ENCODE measurements at places on chromosomes 3 and 15. TPM values are rescaled to one million over a fixed set of nuclear protein-coding genes. Genes with fewer than 3 reads are reported as not detected.

FETUB gene
- not detected for total RNA-seq

DNA sequence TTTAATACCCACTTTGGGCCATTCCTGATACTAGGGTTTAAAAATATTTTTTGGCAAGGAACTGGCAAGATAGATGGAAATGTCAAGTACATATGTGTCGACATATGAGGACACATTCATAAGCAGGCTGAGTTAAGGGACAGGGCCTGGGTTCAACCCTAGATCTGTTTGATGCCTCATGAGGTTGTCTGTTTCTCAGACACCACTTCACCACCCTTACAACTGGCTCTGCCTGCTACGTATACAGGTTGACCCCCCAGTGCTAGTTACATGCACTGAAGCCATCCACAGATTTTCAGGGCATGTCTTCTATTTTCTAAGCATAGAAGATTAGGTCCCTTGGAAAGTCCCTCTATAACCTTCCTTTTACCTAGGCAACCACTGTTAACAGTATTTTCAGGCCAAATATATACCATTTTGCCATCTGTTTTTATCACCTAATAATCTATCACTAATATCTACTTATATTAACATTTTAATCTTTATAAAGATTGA is 296.7 kb downstream of the PLCL2 start:
- no peaks in the 10 kb centered on the region for H3K4me1 ChIP-seq
- H3K4me3 ChIP-seq: no peak overlapping the region
- peaks cover 6% of the 10 kb centered on the region for H3K36me3 ChIP-seq
- no peak overlapping the region for H3K27ac ChIP-seq
- H3K27me3 ChIP-seq: no peaks in the 10 kb centered on the region

GRCh38 chr15:42402455-42403205 is 43.3 kb downstream of the CAPN3 start:
- DNase-seq: no peak
- H3K27me3 ChIP-seq: no peaks in the 10 kb centered on the region
- H3K4me3 ChIP-seq: no peak overlapping the region
- H3K27ac ChIP-seq: no peak overlapping the region
- H3K36me3 ChIP-seq: no peaks in the 10 kb centered on the region

DNA sequence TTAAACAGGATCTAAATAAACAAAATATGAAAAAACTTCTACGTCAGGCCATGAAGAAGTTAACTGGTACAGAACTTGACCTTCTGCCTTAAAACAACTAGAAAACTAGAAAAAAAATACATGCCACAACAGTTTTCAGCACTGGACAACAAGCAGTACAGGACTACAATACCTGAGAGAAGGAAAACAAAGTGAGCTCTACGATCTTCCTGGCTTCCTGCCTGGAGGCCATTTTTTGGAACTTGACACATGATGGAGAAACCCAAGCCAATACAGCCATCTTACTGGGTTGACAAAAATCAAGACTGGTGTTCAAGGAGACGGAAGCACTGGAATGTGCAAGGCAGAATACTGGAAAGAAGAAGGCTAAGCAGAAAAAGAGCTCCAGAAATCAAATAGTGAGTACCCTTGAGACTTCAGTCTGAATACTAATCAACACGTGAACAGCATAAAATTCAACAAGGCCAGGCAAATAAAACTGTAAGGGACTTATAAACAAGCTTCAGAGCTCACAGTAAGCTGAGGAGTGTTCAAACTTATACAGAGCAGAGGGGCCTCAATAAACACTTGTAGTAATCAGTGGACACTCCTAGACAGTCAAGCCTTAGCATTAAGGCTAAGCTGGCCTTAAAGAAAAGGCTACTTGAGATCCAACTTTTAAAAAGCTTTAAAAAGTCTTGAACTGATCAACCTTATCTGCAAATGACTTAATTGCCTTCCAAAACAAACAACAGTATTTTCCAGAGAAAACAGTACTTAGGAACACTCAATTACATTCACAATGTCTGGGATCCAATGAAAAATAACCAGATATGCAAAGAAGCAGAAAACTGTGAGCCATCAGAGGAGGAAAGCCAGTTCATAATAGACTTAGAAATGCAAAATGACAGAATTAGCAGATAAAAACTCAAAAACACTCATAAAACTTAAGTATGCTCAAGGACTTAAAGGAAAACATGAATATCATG is 63.2 kb downstream of the DLG1 start:
- no peak overlapping the region for H3K4me3 ChIP-seq
- DNase-seq: no peak
- no peaks in the 10 kb centered on the region for H3K36me3 ChIP-seq
- no peak overlapping the region for H3K27ac ChIP-seq
- H3K4me1 ChIP-seq: no peaks in the 10 kb centered on the region

DNA sequence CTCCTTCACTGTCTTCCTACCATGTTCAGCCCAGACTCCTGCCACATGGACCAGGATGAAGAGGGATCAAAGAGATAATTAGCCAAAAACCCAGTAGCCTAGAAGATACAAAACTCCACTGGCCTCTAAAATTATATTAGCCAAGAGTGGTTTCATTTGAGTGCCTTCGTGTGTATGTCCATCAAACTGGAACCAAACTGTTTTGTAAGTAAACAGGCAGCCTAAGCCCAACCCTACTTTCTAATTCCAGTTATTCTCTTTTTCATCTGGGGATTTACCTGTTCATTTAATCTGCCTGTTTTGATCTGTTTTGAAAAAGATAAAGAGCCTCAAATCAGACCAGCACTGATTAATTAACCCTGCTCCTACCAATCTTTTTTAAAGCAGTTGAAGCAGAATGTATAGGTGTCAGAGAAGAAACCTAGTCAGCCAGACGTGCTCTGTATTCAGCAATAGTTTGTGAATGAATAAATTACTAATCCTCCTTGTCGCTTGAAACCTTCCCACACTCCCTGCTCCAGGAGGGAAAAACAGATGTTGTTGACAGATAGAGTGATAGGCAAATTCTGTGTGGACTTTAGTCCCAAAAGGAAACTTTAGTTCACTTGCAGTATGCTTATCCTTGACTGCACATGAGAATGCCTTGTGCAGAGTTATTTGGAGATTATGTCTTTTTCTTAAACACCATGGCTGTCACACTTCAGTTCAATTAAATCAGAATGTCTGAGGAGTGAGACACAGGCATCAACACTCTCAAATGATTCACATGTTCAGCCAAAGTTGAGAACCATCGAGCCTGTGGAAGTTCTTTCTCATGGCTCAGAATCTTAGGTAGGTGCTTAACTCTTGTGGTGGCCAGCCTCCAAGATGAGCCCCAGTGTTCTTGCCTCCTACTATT is 55.5 kb upstream of the ZBED2 start:
- no peak overlapping the region for H3K27ac ChIP-seq
- no peak for DNase-seq
- no peaks in the 10 kb centered on the region for H3K36me3 ChIP-seq
- H3K27me3 ChIP-seq: no peaks in the 10 kb centered on the region

HESX1 gene
- 0.66 TPM for total RNA-seq

DNA sequence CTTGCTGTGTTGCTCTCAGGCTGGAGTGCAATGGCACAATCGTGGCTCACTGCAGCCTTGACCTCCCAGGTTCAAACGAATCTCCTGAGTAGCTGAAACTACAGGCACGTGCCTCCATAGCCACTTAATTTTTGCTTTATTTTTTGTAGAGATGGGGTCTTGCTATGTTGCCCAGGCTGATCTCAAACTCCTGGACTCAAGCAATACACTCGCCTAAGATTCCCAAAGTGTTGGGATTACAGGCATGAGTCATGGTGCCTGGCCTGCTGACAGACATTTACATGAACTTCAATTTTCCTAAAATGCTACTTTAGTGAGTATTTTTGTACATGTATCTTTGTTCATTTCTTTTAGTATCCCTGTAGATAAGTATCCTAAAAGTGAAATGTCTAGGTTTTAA is 132.3 kb downstream of the SUCLG2 start:
- H3K27ac ChIP-seq: no peak overlapping the region
- no peaks in the 10 kb centered on the region for H3K4me1 ChIP-seq
- H3K36me3 ChIP-seq: no peaks in the 10 kb centered on the region
- no peak overlapping the region for H3K4me3 ChIP-seq
- no peak for DNase-seq

MYH15 gene
- total RNA-seq: not detected

DNA sequence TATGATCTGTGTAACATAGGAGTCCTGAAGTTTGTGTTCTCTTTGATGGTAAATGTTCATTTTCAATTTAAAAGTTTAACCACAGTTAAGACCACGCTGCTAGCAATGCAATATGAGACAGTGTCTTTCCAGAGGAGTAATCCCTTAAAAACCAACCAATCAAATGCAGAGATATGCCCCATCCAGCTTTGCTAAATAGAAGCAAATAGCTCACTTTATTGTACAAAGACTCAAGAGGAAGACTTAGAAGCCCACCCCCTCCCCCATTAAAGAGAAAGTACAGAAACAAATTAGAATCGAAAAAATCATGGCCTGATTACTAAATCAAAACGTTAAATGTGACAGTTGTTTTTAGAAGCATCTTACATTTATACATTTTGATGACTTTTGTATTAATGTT is 2.1 kb upstream of the ANP32A start:
- DNase-seq: no peak
- H3K4me1 ChIP-seq: no peaks in the 10 kb centered on the region
- H3K4me3 ChIP-seq: no peak overlapping the region

GRCh38 chr3:113514265-113514769 is 639 bp downstream of the SPICE1 start:
- H3K27me3 ChIP-seq: no peaks in the 10 kb centered on the region
- H3K27ac ChIP-seq: peak overlapping the region; percentile 89
- H3K36me3 ChIP-seq: no peaks in the 10 kb centered on the region
- no peak for DNase-seq

DNA sequence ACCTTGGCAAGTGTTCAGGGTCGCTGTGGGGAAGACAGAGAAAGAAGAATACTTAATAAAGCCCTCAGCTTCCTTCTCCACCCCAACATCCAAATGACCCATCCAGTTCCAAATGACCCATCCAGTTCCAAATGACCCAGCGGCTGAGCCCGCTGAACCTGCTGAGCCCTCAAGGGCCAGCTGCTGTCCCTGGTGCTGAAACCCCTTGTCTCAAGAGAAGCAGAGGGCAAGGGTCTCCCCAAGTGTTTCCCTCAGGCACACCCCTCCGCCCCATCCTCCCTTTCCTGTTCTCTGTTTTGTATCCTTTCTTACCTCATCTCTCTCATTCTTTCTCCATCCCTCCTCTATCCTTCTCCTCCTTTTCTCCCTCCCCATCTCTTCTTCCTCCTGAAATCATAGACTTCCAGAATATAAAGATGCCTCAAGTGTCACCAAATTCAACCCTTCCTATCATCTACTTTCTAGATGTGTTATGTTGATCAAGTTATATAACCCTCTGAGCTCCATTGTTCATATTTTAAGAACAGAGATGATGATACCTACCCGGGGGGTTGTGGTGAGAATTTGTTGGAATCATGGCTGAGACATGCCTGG is 29.0 kb downstream of the CCDC33 start:
- no peak for DNase-seq
- no peak overlapping the region for H3K4me3 ChIP-seq
- H3K27ac ChIP-seq: no peak overlapping the region
- no peaks in the 10 kb centered on the region for H3K36me3 ChIP-seq
- H3K27me3 ChIP-seq: no peaks in the 10 kb centered on the region
- no peaks in the 10 kb centered on the region for H3K4me1 ChIP-seq

- H3K4me3 ChIP-seq: no peak overlapping the region
- H3K27ac ChIP-seq: no peak overlapping the region
- H3K4me1 ChIP-seq: no peaks in the 10 kb centered on the region
Observed at GRCh38 chr3:52774901-52775864, 2.2 kb upstream of the ITIH1 start.

DNA sequence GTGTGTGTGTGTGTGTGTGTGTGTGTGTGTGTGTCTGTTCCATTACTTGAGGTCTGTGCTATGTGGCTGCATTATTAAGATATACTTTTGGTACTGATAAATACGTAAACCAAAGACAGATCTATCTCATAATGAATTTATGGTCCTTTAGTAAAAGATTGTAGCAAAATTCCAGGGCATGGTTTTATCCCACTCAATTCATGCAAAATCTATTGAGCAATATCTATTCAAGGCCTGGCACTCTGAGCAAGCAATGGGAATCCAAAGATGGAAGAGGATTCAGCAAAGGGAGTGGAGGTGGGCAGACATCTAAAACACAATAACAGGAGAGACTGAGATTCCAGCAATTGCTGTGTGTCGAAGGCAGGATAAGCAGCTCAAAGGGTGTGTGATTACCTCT is 86.8 kb downstream of the RFTN1 start:
- H3K27me3 ChIP-seq: no peaks in the 10 kb centered on the region
- no peak overlapping the region for H3K4me3 ChIP-seq
- no peak for DNase-seq
- H3K4me1 ChIP-seq: no peaks in the 10 kb centered on the region
- H3K27ac ChIP-seq: no peak overlapping the region
- H3K36me3 ChIP-seq: no peaks in the 10 kb centered on the region

DNA sequence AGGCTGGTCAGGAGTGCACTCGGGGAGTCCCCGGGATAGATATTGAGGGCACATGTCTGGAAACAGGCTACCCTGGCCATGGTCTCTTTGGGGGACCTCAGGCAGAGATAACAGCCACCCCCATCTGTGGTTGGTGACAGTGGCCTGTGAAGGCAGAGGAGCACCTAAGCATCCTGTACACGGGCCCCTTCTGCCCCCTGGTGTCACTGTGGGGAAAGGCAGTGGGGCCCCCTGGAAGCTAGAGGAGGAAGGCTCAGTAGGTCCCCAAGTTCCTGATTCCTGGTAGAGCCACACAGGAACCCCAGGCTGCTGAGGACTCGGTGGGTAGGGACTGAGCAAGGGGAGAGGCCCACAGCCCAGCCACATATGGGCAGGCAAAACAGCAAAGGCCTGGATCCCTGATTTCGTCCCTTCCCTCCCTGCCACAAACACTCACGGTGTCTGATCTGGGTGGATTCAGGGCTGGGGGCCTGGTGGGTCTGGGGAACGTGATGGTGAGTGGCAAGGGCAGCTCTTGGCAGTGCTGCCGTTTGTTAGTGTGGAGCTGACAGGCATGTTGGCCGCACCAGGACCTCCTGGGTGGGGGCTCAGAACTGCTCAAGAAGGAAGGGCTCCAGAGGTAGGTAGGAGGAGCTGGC is 14.1 kb upstream of the CXCR6 start:
- H3K4me1 ChIP-seq: no peaks in the 10 kb centered on the region
- H3K4me3 ChIP-seq: no peak overlapping the region
- H3K27ac ChIP-seq: no peak overlapping the region
- DNase-seq: no peak
- H3K36me3 ChIP-seq: peaks cover 12% of the 10 kb centered on the region

DZIP3 gene
- total RNA-seq: 6.2 TPM

MYZAP gene
- total RNA-seq: 12.1 TPM

GRCh38 chr15:65307978-65308377 is 3.5 kb downstream of the RNU5B-1 start:
- no peaks in the 10 kb centered on the region for H3K27me3 ChIP-seq
- no peak overlapping the region for H3K4me3 ChIP-seq
- no peak for DNase-seq
- H3K27ac ChIP-seq: no peak overlapping the region

CDC25A gene
- 1.3 TPM for total RNA-seq

LINGO1 gene
- total RNA-seq: 1.2 TPM

ZXDC gene
- 39.0 TPM for total RNA-seq

USP50 gene
- total RNA-seq: 1.3 TPM

DNA sequence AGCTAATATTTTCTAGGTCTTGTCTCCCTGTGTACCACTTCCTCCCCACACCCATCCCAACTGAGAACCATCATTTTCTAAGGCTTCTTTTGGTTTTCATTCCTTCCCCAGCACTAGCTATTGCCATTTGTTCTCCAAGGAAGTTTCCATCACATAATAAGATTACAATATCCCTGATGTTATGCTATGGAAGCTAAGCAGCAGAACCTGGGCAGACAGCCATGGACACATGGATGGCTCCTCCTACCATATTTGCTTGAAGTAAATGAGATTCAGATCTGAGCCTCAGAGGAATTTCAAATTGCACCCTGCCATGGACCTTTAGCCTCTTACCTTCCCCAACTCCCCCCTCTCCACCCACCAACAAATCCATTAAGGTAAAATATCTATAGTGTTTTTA is 31.5 kb downstream of the GASK1A start:
- no peak overlapping the region for H3K4me3 ChIP-seq
- H3K4me1 ChIP-seq: no peaks in the 10 kb centered on the region
- H3K27ac ChIP-seq: no peak overlapping the region

IMPG2 gene
- 0.15 TPM for total RNA-seq
